Progenitor cell of endocrine pancreas (in vitro differentiated cells): ENCODE measurements at places on chromosomes 6 and 20. TPM values are rescaled to one million over a fixed set of nuclear protein-coding genes. Genes with fewer than 3 reads are reported as not detected.
A peak's percentile ranks its signal among the peaks of the same experiment; 100 is the strongest.

VSTM2L gene
- total RNA-seq = 5.0 and 6.2 TPM in 2 replicates

DNA sequence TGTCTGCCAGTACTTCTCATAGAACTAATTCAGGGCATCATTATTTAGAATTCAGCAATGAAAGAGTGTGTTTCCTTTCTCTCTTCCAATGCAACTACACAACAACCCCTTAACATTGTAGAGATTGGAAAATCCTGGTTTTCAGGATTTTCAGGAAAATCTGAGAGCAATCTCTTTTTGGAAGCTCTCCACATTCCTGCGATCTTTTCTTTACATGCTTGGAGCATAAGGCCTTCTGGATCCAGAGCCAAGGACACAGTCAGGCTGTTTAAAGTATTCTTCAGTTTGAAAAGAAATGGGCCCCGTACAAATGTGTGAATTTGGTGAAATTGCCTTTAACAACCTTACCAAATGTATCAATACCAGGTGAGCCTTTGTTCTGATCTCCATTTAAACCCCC, 469.7 kb downstream of the PKHD1 start:
- H3K27ac ChIP-seq = no peak overlapping the region
- no peaks in the 10 kb centered on the region for H3K27me3 ChIP-seq
- no peak overlapping the region for H3K4me3 ChIP-seq
- H3K4me1 ChIP-seq = no peaks in the 10 kb centered on the region
- DNase-seq = no peak

GRCh38 chr6:137705160-137706082, 161.6 kb upstream of the TNFAIP3 start:
- peaks cover 16% of the 10 kb centered on the region for H3K4me1 ChIP-seq
- no peaks in the 10 kb centered on the region for H3K36me3 ChIP-seq
- peaks cover 5% of the 10 kb centered on the region for H3K27me3 ChIP-seq
- no peak overlapping the region for H3K4me3 ChIP-seq
- peak; percentile 32 for DNase-seq

GRCh38 chr6:11609324-11610071, 71.9 kb downstream of the TMEM170B start:
- H3K4me3 ChIP-seq = no peak overlapping the region
- no peak for DNase-seq
- no peaks in the 10 kb centered on the region for H3K27me3 ChIP-seq
- H3K36me3 ChIP-seq = no peaks in the 10 kb centered on the region
- H3K27ac ChIP-seq = peak overlapping the region; percentile 66
- peaks cover 13% of the 10 kb centered on the region for H3K4me1 ChIP-seq

DNA sequence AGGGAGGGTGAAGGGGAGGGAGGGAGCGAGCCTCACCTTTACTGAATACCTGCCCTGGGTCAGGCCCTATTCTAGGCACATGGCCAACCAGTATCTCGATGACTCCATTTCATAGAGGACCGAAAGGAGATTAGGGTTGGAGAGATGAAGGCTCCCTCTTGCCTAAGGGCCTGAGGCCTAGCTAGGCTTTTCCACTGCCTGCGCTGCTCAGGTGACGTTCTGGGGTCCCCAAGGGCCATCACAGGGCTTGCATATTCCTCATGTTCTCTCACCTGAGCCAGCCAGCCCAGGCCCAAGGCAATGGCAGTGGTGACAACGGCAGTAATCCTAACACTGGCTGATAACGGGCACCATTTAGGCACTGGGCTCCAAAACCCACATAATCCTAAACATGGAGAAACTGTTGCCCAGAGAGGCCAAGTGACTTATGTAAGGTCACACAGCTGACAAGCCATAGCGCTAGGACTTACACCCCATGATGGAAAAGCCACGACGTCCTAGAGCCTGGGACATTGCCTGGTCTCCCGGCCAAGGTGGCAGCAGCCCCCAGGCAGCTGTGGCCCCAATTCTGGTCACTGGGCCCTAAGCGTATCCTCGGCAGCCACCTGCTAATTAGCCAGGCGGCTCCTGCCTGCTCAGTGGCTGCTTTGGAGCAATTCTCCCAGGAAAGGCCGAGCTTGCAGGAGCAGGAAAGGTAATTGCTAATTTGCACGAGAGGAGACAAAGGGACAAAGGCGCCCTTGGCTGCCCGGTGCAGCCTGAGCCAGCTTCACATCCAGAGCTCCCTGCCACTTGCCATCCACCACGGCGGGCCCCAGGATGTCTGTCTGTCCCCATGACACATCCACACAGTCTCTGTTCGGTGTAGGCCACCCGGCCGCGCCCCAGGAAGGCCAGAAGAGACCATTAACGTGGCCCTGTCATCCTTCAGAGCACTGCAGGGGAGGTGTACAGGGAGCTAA, 21.5 kb downstream of the NOL4L start:
- no peak overlapping the region for H3K27ac ChIP-seq
- DNase-seq = no peak
- no peaks in the 10 kb centered on the region for H3K36me3 ChIP-seq
- peaks cover 11% of the 10 kb centered on the region for H3K27me3 ChIP-seq
- H3K4me1 ChIP-seq = peaks cover 19% of the 10 kb centered on the region
- H3K4me3 ChIP-seq = no peak overlapping the region

HSD17B8 gene
- total RNA-seq = 7.0 and 9.2 TPM in 2 replicates

DNA sequence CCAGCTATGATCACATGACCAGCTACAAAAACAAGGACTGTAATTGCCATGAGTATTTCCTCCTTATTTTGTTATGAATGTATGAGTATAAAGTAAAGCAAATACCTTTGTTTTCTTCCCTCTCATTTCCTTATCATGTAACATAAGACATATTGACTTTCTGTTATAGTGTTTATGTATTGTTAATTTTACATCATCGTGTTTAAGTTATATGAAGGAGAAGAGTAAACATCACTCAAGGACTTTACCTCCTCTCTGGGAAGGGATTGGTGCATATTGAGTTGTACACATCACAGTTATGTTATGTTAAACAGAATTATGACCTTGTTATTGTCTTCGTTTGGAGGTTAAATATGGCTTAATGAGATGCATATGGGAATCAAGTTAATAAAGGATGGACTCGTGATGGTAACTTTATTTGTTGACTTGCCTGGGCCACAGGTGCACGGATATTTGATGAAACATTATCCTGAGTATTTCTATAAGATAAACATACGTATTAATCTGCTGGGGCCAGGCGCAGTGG, 57.3 kb upstream of the CNKSR3 start:
- H3K4me3 ChIP-seq = no peak overlapping the region
- H3K27ac ChIP-seq = no peak overlapping the region
- no peaks in the 10 kb centered on the region for H3K27me3 ChIP-seq
- H3K4me1 ChIP-seq = peaks cover 15% of the 10 kb centered on the region

- H3K27me3 ChIP-seq = no peaks in the 10 kb centered on the region
- no peaks in the 10 kb centered on the region for H3K4me1 ChIP-seq
- no peak overlapping the region for H3K27ac ChIP-seq
- no peak for DNase-seq
These were observed 98.9 kb downstream of the TBC1D7 start for GRCh38 chr6:13229205-13230085.

CYP21A2 gene
- 0.38 and 0.67 TPM in 2 replicates for total RNA-seq

DNA sequence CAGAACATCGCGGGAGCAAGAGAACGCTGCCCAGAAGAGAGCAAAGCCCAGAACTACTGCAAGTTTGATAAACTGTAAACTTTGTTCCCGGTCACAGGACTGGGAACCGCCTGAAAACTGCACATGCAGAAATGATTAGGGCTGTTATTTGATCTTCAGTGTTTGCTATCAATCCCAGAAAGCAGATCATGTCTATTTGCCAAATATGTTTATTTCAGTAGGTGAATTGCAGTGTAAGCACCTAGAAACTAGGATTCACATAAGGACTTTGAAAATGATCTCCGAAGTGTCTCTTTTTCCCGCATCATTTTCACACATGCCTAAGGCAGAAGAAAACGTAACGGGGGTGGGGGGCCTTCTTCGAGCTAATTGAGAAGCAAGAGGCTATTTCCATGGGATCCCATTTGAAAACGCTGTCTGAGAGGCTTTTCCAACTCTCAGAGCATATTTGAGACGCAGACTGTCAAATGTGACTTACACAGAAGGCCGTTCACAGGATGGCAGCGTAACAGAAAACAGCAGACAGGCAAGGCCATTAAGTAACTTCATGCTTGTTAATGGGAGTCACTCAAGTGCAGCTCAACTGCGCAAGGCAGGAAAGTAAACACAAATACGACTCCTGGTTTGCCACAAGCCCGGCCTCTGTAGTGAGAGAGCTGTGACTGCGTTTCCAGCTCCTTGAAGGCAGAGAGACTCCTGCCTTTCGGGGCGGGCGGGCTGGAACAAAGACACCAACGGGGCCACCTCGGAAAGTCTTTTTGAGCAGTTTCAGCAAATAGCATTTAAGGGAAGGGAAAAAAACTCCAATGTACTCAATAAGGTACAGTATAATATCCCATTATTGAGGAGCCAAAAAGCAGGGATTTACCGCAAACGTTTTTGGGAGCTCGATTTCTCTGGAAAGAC, 144.7 kb upstream of the ZNF217 start:
- peak overlapping the region; percentile 72 for H3K4me3 ChIP-seq
- H3K4me1 ChIP-seq = peaks cover 61% of the 10 kb centered on the region
- H3K27me3 ChIP-seq = no peaks in the 10 kb centered on the region
- H3K36me3 ChIP-seq = no peaks in the 10 kb centered on the region
- H3K27ac ChIP-seq = peak overlapping the region; percentile 99
- peak; percentile 31 for DNase-seq

DNA sequence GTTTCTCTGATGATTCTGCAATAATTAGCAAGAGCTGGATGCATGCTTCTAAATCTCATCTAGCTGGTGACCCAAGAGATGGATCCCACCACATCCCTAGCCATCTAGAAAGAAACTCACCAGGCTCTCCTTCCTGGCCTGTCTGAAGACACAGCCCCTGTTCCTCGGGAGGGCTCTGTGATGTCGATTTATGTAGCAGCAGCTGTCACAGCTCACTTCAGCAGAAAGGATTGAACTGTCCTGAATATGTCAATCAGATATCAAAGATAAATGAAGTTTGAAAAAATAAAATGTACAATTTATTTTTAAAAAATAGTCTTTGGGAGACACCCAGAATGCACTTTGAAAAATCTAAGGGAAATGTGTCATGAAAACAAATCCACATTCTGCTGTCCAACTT, 67.3 kb upstream of the TSHZ2 start:
- no peak overlapping the region for H3K27ac ChIP-seq
- no peak overlapping the region for H3K4me3 ChIP-seq
- H3K36me3 ChIP-seq = no peaks in the 10 kb centered on the region
- peaks cover 25% of the 10 kb centered on the region for H3K4me1 ChIP-seq
- DNase-seq = no peak
- H3K27me3 ChIP-seq = peaks cover 2% of the 10 kb centered on the region

GLYATL3 gene
- total RNA-seq = not detected in 2 replicates

CCN5 gene
- not detected in 2 replicates for total RNA-seq

MUCL3 gene
- total RNA-seq = 0.05 TPM in 1 of 2 replicates, not detected in the other

SEMG1 gene
- total RNA-seq = not detected in 2 replicates

C6orf132 gene
- 11.8 and 14.5 TPM in 2 replicates for total RNA-seq

DNA sequence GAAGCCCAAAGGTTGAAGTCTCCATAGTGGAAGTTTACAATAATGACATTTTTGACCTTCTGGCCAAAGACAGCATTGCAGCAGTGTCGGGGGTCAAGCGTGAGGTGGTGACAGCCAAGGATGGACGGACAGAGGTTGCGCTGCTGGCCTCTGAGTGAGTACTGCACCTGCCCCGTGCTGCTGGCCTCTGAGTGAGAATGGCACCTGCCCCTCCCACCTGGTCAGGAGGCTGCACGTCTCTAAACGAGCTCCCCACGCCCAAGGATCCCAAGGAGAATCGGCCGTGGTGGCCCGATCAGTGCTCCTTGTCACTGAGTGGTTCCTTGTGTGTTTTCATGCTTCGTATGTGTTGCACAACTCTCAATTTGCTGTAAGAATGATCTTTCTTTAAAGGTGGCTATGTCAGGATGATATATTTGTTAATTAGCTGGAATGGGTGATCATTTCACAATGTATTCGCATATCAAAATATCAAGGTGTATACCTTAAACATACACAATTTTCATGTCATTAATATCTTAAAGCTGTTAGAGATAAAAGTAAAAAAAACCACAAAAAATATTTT, 40.4 kb downstream of the FRMD1 start:
- H3K4me3 ChIP-seq = no peak overlapping the region
- DNase-seq = no peak
- peaks cover 25% of the 10 kb centered on the region for H3K27me3 ChIP-seq
- H3K36me3 ChIP-seq = no peaks in the 10 kb centered on the region
- H3K27ac ChIP-seq = no peak overlapping the region

DNA sequence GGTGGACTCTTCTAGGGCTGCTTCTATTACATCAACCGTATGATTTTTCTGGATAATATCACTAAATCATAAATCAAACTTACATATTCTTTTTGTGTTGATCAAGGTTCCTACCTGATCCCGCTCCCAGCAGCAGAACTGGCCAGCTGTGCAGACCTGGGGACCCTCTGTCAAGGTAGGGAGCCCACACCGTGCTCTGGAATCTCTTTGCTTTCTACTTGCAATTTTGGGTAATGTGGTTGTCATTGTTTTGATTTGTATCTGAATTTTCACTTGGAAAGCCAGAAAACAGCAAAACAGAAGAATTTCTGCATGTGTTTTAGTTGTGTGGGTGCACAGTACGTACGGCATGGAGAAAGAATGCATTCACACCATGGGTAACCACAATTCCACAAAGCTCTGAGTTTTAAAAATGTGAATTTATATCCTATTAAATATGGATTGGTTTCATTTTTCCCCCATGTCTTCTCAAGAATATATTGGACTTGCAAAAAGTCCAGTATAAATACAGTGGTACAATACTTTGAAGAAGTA, 80.1 kb downstream of the ADGRG6 start:
- no peaks in the 10 kb centered on the region for H3K27me3 ChIP-seq
- H3K36me3 ChIP-seq = peaks cover 6% of the 10 kb centered on the region
- DNase-seq = no peak

DNA sequence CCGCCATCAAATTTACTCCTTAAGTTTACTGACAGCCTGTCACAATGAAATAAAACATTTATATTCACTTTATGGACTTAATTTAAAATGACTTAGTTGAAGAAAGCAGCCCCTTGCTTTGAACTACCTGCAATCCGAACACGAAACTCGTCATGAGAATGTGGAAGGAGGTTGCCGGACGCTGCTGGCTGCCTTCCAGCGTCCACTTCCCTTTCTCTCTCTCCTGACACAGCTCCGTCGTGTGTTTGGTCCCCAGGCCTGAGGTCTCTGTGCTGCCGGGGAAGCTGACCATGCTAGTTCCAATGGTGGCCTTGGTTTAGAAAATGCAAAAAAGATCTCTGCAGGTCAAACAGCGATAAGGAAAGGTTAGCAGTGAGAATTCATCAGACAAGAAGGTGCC, 519.7 kb downstream of the CDH26 start:
- H3K4me3 ChIP-seq = no peak overlapping the region
- no peaks in the 10 kb centered on the region for H3K36me3 ChIP-seq
- H3K27me3 ChIP-seq = peaks cover 24% of the 10 kb centered on the region
- no peak for DNase-seq
- H3K4me1 ChIP-seq = no peaks in the 10 kb centered on the region
